Hematopoietic multipotent progenitor cell treated with erythropoietin and hydrocortisone succinate and interleukin-3 and kit ligand, for 4 days (in vitro differentiated cells): ENCODE measurements at places on chromosomes 2 and 18.

GRCh38 chr2:138327967-138328366, 173.6 kb upstream of the SPOPL start:
- DNase-seq = no peak

GRCh38 chr2:84129018-84129417, 330.1 kb downstream of the SUCLG1 start:
- no peak for DNase-seq

DNA sequence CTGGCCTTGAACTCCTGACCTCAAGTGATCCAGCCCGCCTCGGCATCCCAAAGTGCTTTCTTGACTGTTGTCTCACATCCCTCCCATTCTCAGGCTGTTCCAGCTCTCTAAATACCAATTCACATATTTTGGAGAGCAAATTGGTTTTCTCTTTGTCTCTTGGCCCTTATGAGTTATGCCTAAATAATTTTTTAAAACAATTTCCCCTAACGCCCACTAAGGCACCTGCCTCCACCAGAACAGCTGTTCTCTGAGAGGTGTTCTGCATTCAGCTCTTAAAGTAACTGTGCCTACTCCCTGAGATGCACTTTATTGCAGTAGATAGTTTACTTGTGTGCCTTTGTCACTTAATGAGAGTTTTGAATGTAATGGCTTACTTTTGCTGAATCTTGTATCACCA, 6.9 kb downstream of the CCDC195 start:
- DNase-seq = no peak

- peak; percentile 57 for DNase-seq
Measured at GRCh38 chr2:225602205-225602604, 202.7 kb downstream of the NYAP2 start.

DNA sequence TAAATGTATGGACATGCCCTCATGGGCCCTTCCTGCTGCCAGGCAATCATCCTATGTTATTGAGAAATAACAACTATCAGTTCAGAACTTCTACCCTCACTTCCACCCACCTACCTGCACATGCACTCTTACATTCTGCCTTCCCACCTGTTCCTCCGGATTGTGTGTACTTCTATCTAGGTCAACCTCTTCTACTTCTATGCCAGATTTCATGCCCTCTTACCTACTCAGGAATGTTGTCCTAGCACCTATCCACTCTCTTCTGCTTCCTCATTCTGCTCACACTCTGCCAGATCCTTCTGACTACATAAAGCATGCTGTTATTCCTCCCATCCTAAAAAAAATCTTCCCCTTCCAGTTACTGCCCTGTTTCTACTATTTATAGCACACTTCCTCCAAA, 333.5 kb downstream of the IRS1 start:
- no peak for DNase-seq
